NCI-H2171 treated with DMSO at 0.1 percent for 48 hours (cell line): ENCODE measurements at places on chromosomes 5 and 9.

GRCh38 chr9:5191985-5192384, 6.5 kb upstream of the INSL6 start:
- no peak for DNase-seq

GRCh38 chr5:79613549-79613948, 1.3 kb downstream of the TENT2 start:
- DNase-seq = no peak

DNA sequence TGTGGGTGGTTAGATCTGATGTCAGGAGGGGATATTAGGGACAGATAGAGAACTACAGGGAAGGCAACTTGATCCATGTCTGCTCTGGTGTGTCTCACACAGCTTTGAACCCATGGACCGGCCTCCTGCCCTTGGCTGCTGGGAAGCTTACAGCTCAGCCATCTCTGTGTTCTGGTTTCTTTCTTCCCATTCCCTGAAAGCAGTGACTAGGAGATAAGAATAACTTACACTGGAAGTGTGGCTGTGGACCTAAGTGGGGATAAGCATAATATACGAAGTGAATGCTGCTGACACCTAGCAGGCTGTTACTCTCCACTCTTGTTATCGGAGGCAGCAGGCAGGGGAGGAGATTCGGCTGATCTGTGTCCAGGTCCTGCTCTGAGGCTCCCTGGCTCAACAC, 282.3 kb upstream of the TUT7 start:
- DNase-seq = no peak

GRCh38 chr5:132456296-132456986, 34.1 kb downstream of the IRF1 start:
- DNase-seq = no peak

- no peak for DNase-seq
These were observed 6.5 kb upstream of the GLE1 start for GRCh38 chr9:128497824-128498610.

DNA sequence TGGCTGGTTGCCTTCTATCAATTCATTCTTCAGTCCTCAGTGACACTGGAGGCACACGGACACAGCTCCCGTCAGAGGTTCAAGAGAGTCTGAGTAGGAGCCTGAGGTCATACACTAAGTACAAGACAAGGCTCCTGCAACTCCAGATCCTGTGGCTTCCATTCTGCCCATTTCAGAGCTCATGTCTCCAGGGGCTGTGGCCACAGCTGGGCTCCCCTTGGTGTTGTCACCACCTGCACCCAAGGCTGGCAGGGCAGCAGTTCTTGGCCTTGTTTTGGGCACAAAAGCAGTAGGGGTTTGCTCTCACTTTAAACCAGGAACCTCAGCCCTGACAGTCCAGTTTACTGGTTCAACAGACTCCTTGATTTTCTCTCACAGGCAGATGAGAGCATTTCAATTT, 189.6 kb downstream of the ICE1 start:
- no peak for DNase-seq

DNA sequence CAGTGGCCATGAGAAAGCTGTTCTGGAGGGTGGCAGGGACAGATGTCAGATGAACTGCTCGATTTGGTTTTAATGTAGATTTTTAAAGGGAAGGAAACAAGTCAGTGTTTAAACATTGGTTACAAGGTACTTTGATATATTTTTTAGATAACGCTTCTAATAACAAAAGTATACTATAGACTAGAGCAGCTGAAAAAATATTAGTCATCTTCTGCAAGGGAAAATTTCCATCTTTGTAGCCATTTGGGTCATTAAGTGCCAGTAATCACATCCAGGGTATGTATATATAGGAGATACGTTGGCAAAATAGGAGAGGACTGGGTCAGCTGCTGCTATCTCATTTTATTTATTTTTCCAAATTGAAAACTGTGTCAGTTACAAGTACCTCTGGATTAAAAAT, 69.0 kb downstream of the SV2C start:
- DNase-seq = no peak

GRCh38 chr5:1051366-1051720, 42.7 kb downstream of the NKD2 start:
- no peak for DNase-seq

DNA sequence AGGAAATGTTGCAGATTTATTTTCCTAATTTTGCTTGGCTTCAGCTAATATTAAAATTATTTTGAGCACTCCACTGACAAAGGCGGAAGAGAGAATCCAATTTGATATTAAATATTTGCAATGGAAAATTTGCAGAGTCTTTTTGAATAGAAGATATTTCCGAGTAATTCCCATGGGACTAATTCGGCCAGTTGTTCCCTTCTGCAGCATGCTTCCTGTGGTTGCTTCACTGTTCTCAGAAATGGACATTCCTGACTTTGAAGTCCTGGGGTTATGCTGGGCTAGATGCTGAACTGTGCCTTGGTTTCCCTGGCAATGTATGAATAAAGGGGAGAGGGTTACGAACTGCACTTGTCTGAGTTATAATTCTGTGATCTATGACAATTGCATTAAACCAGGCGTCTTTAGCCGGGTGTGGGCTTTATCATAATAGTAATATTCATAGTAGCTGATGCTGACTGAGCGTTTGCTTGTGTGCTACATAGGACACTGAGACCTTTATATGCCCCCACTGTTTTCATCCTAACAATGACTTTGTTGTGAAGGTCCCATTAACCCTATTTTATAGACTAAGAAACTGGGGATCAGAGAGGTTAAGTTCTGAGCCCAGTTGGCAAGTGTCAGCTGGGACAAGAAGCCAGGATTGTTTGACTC, 114.5 kb upstream of the SPRY4 start:
- DNase-seq = no peak

DNA sequence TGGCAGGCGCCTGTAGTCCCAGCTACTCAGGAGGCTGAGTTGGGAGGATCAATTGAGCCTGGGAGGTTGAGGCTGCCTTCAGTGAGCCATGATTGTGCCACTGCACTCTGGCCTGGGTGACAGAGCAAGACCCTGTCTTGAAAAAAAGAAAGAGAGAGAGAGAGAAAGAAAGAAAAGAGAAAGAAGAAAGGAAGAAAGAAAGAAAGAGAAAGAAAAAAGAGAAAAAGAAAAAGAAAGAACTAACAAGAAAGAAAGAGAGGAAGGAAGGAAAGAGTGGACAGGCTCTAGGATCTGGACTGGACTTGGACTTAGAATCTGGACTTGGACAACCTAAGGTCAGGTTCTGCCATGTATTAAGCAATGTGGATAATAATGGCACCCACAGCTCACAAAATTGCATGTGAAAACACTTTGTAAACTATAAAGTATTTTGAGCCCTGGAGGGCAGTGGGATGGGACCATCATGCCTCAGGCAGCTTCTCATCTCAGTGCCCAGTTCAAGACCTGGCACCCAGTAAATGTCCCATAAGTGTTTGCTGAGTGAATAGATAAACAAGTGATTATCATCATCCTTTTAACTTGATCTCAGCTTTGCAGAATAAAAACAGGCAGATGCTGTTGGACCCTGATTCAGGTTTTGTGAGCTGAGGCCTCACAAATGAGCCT, 12.8 kb upstream of the PHF19 start:
- DNase-seq = no peak

- DNase-seq = peak; percentile 54
These were observed 16.6 kb upstream of the HEMGN start for GRCh38 chr9:97954550-97954989.

GRCh38 chr5:68151812-68152211, 63.7 kb upstream of the PIK3R1 start:
- DNase-seq = no peak

GRCh38 chr9:34328500-34328986, 525 bp downstream of the KIF24 start:
- peak; percentile 58 for DNase-seq

DNA sequence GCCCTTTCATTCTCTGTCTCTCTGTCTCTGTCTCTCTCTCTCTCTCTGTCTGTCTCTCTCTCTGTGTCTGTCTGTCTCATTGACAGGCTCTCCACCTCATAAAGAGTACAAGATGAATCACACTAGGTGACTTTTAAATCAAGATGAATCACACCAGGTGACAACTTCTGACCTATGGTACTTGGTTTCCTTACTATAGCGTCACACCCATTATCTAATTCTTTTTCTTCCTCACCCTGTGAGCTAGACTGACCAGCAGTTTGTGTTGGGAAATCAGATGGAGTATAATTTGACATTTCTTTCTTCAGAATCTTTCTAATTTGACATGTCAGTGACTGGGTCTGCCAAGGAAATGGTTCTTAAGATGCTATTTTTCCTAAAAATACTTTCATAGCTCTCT, 232.9 kb downstream of the ARRDC3 start:
- DNase-seq = no peak

GRCh38 chr5:141880961-141881801, 3.0 kb upstream of the PCDH1 start:
- DNase-seq = no peak

GRCh38 chr5:483011-483410, 40.0 kb downstream of the EXOC3 start:
- no peak for DNase-seq

GRCh38 chr9:92969516-92970466, 22.5 kb downstream of the FGD3 start:
- no peak for DNase-seq

DNA sequence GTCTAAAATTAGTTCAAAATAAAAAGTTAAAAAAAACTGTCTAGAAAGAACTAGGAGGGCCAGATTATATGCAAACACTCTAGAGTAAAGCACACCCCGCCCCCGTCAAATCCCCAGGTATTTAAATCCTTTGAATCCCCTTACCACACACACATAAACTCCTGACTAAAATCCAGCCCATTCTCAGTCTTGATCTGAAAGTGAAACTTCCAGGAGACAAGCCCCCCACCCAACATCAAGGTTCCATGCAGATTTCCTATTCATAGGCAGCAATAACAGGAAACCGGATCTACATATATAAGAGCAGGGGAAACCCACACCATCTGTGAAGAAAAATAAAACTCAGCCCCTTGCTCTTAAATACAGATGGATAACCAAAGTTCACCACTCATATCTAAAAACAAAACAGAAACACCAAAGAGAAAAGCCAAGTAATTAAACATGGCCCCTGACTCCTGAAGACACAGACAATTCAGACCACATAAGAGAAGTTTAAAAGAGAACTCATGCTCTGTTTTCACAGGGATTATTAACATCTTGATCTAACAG, 42.3 kb downstream of the MARCHF3 start:
- no peak for DNase-seq

GRCh38 chr5:180104168-180104530, 32.6 kb upstream of the RNF130 start:
- DNase-seq = no peak

DNA sequence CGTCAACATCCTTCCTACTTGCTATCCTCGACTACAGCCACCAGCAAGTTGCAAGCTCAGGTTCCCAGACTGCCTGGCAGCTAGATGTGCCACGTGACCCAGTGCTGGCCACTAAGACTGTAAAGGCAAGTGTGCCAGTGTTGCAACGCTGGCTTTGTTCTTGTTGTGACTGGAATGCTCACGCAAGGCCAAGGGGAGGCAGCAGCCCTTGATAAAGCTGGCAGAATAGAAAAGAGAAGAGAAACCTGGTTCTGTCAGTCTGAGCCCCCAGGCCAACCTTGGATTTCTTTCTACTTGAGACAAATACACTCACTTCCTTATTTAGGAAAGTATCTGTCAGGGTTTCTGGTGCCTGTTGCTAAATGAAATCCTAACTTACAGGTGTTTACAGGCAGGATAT, 113.0 kb downstream of the KLHL3 start:
- no peak for DNase-seq

- DNase-seq = no peak
These were observed 146.1 kb upstream of the RANBP3L start for GRCh38 chr5:36447776-36448175.

- DNase-seq = no peak
These were observed 194.2 kb downstream of the CDK5RAP2 start for GRCh38 chr9:120385606-120386389.

- no peak for DNase-seq
These were observed 12.8 kb upstream of the RPS23 start for GRCh38 chr5:82290908-82291307.

DNA sequence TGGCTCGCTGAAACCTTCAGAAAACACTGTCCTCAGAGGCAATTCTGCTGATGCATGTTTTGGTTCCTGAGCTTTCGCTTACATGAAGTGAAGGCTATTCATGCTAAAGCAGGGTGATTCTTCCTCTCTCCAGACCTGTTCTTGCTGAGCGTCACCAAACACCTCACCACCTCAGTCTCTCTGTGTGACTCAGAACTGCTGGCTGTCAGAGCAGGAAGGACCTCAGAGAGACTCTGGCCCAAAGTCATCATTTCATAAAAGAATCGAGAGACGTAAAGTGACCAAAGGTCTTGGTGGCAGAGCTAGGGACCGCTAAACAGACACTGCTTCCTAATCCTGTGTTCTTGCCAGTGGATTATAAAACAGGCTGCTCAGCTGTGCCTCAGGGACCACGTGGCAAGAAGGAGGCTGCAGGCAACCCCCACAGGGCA, 73.8 kb downstream of the LHFPL2 start:
- no peak for DNase-seq

DNA sequence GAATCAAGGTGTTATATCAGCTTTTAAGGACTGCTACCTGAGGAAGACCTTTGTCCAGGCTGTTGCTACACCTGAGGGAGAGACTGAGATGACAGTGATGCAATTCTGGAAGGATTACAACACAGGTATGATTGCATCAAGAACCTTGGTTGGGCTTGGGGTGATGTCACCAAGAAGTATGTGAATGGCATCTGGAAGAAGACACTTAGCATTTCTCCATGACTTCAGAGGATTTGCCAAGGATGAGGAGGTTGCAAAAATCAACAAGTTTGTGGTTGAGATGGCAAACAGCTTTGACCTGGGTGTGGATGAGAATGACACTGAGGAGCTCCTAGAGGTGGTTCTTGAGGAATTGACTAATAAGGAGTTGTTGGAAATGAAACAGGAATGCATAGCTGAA, 67.9 kb upstream of the PANK3 start:
- DNase-seq = no peak

- no peak for DNase-seq
These were observed 4.6 kb upstream of the GLE1 start for GRCh38 chr9:128499920-128500319.

DNA sequence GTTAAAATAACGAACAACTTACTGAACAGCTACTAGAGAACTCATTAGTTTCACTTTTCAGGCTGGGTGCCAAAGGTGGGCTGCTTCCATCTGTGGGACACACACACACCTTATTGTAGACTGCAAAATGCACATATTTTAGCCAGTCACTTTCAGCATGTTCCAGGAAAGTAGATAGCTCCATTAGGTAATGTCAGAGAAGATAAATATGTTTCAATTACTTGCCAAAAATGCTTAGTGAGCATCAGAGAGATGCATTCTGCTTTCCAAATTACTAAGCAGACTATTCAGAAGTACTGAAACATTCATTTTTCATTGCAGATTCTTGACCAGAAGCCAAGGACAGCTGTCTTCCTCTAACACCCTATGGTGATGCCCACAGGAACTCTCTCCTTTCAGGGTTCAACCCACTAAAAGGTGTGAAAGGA, 56.2 kb upstream of the APC start:
- DNase-seq = peak; percentile 5

- peak; percentile 72 for DNase-seq
These were observed at the start of gene NEURL1B for GRCh38 chr5:172640822-172641358. Gene NEURL1B, plus strand, starts transcription at chr5:172641263. Its CDS starts 144 bp downstream, at chr5:172641407.

GRCh38 chr9:33468797-33469621, 4.7 kb downstream of the NOL6 start:
- no peak for DNase-seq

GRCh38 chr5:112210430-112211005, 208.6 kb downstream of the EPB41L4A start:
- no peak for DNase-seq

- DNase-seq = no peak
These were observed 13.9 kb upstream of the HABP4 start for GRCh38 chr9:96436063-96436455.
